ENCODE measurements at places on chromosomes 6 and 20.
A peak's percentile ranks its signal among the peaks of the same experiment; 100 is the strongest.

- DNase-seq = no peak
Measured at GRCh38 chr6:82744286-82745015, 321.2 kb downstream of the UBE3D start.

GRCh38 chr6:52146851-52147445 is 39.2 kb upstream of the IL17A start:
- no peak for DNase-seq

DNA sequence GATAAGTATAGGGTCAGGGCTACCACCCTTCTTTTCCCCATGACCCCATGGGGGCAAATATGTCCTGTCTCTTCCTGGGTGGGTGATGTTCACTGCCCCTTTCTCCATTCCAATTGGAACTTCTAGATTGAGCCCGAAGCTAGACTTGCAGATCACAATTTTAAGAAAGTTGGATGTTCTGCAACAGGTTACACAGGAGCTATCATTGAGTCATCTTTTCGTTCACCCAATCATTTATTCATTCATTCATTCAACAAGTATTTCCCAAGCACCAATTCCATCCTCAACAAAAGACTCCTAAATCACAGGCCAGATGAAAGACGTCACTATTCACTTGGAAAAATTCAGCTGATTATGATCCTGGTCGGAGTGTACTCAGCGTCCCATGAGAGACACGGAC is 71.0 kb upstream of the FOXP4 start:
- no peak for DNase-seq

DNA sequence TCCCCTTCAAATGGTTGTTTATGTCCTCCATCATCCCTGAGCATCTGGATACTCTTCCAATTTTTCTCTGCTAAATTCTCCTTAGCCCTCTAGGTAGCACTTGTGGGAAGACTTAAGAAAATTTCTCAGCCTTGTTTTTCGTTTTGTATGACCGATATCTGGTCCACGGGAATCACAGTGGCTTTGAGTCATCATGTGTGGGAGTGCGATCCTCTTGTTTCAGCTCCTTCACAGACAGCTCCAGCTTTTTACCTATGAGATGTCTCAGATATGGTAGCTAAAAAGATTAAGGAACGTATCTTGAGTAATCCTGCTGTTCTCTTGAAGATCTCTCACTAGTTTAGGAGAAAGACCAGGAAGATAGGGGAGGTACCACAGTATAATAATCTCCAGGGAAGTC is 196.1 kb downstream of the GRM1 start:
- no peak for DNase-seq

DNA sequence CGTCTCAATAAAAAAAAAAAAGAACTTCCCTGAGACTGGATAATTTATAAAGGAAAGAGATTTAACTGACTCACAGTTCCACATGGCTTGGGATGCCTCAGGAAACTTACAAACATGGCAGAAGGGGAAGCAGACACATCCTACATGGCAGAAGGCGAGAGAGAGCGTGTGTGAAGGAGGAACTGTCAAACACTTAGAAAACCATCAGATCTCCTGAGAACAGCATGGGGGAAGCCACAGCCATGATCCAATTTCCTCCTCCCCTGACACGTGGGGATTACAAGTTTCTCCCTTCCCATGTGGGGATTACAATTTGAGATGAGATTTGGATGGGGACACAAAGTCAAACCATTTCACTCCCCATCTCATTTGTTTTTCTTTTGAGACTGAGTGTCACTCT is 46.6 kb upstream of the TFAP2C start:
- no peak for DNase-seq

DNA sequence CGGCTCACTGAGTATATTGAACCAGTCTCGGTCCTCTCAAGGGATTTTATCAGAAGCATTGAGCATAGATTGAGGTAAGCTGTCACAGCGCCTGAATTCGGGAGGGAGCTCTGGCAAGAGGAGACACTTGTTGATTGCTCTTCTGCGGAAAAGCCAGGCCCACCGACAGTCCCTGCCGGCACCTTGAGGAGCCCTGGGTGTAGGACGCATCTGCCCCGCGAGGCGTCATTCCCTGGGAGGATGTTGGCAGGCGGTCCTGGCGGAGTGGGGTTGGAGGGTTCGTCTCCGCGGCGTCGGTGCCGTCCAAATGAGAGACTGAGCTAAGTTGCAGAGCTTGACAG is 843 bp downstream of the FBXO9 start:
- no peak for DNase-seq

DNA sequence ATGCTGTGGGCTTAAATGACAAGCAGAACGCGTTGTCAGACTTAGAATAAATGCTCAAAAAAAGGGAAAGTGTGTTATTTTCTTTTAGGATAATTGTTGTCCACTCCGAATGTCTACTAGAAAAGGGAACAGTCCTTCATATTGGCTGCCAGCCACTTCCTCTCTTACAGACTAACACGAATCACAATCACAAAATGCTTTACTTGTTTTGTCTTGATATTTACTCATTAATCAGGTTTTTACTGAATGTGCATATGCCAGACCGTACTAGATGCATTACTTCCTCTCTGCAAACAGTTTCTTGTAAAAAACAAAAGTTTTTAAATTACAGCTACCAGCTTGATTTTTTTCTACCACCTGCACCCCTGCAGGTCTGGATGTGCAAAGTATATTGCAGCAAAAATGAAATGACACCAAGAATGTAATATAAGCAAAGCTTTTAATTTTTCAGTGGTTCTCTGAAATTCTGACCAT is 821 bp downstream of the DHX35 start:
- no peak for DNase-seq

- DNase-seq = no peak
Measured at GRCh38 chr6:13372688-13373487, 44.6 kb upstream of the TBC1D7 start.

- peak; percentile 65 for DNase-seq
Measured at GRCh38 chr6:74409447-74409846, 713.4 kb downstream of the CD109 start.

DNA sequence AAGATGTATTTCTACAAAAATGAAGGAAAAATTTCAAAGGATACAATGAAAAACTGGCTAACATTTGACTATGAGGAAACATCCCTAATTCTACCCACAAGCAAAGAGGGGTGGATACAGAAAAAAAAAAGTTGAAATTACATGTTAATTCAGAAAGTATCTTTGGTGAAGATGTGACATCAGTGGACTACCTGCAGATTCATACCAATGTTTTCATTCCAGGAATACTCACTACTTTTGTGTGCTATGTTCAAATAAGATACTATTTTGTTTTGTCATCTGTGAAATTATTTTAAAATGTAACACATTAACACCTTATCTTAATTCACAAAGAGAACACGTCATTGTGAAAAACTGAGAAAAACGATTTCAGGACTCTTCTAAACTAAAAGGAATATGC is 159.3 kb upstream of the SHLD1 start:
- no peak for DNase-seq

GRCh38 chr6:144449911-144450597 is 164.9 kb downstream of the UTRN start:
- no peak for DNase-seq

DNA sequence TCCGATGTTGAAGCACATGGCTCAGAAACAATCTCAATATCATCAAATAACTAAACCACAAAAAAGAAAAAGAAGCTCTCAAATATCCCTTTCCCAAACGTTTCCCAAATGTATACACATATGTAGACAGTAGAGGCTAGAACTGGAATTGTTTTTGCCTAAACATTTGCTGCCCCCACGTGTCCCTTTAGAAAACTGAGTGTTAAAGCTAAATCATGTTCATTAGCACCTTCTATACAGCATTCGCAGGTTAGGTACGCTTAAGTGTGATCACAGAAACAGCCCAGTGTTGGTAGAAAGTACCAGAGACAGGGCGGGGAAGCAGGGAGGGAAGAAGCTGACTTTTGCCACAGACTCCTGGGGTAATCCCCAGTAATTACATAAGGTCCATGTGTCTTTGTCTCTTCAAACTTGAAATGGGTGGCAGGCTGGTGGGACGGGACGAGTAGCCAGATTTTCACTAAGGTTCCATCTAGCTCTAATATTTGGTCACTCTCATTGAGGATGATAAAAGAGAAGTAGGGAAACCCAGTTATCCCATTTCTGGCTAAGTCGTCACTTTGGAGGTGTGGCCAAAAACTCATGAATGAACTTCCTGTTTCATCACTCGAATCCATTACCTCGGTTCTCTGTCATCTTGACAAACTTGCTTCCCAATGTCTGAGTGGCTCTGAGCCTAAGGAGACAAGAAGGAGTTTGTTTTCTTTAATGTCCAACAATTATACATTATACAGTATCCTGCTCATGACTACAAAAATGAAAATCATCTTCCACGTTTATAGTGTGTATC is 15.0 kb upstream of the TFAP2A start:
- peak; percentile 31 for DNase-seq

DNA sequence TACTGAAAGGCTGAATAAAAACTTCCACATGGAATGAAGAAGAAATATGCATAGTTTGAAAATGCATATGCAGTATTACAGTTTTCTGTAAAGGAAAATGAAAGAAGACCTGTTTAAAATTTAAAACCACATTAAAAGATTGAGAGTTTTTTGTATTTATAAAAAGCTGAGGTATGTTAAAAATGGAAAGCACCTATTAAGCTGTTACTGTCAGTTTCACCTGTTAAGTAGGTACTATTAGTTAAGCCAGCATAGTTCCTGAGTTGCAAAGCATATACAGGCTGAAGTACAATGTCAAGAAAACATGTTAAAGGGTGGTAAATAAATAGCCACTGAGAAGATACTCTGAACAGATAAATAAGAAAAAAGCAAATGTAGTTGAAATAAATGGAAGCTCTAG is 69.9 kb downstream of the ATXN1 start:
- DNase-seq = no peak

DNA sequence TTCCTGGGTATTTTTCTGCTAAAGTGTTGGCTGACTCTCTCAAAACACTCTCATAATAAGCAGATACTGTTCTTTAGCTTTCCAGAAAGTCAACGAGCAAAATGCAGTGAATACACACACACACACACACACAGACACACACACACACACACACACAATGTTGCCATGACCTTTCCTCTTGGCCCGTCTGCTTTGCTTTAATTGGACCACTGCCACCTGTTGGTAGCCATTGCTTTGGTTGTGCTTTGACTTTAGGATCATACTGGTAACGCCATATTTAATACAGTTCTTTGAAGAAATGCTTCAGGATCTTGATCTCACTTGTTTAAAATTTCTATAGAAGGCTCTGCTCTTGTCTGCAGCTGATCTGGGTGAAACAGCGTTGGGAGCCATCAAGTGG is 4.4 kb downstream of the FIG4 start:
- peak; percentile 13 for DNase-seq

DNA sequence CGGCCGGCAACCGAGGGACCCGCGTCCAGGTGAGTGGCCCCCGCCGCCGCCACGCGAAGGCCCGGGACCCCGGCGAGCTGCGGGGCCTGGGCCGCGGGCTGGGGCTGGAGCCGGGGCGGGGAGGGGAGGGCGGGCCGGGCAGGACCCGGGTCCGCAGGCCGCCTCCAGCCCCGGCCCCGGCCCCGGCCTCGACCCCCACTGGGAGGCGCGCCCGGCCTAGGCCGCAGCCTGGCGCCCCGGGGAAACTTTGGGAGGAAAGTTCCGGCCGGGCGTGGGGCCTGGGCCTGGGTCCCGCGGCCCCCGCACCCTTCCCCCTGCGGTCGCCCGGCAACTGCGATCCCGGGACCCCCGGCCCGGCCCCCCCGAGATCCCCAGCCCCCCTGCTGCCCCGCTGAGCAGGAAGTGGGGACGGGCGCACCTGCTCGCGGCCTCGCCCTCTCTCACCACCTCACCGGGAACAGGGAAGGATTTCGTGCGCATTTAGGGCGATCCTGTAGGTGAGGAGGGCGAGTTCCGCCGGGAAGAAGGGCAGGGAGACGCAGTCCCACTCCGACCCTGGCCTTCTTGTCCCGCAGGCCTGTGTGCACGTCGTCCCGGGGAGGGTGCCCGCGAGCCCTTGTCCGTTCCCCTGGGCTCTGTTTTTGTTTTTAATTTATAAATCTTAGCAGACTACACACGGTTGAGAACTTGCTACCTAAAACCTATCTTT is 402 bp downstream of the OSBPL2 start:
- no peak for DNase-seq

DNA sequence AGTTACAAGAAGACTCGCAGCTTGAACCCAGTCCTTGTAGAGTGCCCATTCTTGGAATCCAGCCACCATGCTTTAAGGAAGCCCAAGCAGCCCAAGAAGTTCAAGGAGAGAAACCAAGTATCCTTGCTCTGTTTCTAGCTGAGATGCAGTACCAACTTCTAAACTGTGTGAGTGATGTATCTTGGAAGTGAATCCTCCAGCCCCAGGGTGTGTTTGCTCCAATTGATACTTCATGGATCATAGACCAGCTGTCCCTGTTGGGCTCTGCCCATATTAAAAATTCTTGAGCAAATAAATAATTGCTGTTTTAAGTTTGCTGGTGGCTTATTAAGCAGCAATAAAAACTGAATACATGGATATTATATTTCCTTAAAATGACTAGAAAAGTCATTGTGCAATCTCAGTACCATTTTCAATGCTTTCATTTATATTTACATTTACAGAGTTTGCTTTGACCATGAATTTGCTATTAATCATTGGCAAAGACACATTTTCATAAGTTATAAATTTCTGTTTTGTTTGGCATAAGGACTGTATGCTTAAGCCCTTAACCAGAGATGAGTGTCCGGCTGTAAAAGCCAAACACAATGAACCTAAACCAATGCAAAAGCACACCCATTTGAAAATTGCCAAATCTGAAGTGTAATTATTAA is 9.2 kb downstream of the SPTLC3 start:
- no peak for DNase-seq

GRCh38 chr6:6466967-6467761 is 121.4 kb upstream of the LY86 start:
- DNase-seq = no peak

DNA sequence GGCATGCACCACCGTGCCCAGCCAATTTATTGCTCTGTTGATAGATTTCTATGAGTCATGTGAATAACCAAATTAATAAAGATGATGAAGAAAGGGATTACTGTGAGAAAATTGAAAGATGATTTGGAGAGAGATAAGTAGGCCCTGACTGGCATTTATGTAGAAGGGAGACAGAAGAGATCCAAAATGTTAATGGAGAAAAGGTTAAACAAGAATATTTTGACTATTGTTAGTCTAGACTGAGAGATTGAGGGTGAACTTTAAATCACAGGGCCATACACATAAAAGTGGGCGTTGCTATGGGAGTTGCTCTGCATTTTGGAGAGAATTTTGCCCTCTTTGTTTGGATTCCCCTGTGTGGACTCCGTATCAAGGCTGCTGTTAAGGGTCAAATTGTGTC is 68.9 kb upstream of the SCAF8 start:
- DNase-seq = no peak

DNA sequence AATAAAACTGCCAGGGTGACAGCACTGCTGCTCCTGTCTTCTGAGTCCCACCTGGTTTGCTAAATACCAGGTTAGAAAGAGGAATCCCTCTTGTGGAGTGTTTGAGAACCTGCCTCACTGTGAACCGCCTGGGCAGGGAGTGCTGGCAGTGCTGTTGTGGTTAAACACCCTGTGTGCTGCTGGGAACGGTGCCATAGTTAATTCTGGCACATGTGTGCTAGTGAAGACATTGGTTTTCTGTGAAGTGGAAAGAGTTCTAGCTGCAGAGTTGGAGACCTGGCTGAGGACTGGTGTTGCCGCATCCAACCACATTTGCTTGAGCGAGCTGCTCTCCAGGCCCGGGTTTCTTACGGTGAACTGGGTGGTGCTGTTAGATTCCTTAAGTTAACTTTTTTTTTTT is 72.7 kb downstream of the IGF2R start:
- no peak for DNase-seq

- DNase-seq = no peak
Measured at GRCh38 chr6:15409301-15410125, 163.6 kb downstream of the JARID2 start.

GRCh38 chr6:12637960-12638641 is 78.5 kb upstream of the PHACTR1 start:
- DNase-seq = no peak

GRCh38 chr20:22762576-22763256 is 178.3 kb upstream of the FOXA2 start:
- no peak for DNase-seq
